ENCODE measurements at places on chromosomes 7 and 10.

DNA sequence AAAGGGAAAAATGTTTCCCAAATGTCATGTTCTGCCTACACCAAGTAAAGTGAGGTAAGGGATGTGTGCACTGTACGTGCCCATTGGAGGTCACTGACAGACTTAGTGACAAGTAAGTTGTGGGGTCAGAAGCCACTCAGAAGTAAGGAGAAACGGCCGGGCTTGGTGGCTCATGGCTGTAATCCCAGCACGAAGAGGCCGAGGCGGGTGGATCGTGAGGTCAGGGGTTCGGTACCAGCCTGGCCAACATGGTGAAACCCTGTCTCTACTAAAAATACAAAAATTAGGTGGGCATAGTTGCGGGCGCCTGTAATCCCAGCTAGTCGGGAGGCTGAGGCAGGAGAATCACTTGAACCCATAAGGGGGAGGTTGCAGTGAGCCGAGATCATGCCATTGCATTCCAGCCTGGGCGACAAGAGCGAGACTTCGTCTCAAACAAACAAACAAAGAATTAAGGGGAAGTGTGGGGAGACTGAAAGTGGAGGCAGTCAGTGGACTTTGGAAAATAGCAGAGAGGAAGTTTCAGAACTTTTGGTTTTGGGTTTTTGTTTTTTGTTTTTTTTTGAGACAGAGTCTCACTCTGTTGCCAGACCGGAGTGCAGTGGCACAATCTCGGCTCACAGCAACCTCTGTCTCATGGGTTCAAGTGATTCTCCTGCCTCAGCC is 114.8 kb downstream of the WDFY4 start:
- DNase-seq, result no peak

GRCh38 chr7:52257890-52258289 is 777.5 kb upstream of the POM121L12 start:
- no peak for DNase-seq

DNA sequence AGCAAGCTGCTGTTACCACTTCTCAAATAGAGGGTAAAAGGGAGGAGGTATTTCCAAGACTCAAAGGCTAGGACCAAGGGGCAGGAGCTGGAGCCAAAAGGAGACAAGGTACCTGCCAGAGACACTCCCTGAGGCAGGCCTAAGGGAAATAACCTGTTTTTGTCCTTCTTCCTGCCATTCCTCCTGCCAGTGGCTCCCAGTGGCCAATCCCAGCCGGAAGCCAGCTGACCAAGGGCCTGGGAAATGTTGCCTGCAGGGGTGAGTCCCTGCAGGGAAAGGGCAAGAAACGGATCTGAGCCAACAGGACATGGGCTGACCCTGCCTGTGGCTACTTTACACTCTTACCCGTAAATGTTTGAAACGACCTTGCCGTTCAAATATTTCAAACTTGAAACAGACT is 3.5 kb downstream of the CYTH3 start:
- no peak for DNase-seq

- DNase-seq, result peak; percentile 83
Observed at GRCh38 chr7:100745184-100745583, 11.8 kb downstream of the ZAN start.

- DNase-seq, result no peak
Observed at GRCh38 chr7:43686991-43687390, 42.3 kb downstream of the COA1 start.

- no peak for DNase-seq
Observed at GRCh38 chr10:23198610-23198939, 6.5 kb downstream of the PTF1A start.

DNA sequence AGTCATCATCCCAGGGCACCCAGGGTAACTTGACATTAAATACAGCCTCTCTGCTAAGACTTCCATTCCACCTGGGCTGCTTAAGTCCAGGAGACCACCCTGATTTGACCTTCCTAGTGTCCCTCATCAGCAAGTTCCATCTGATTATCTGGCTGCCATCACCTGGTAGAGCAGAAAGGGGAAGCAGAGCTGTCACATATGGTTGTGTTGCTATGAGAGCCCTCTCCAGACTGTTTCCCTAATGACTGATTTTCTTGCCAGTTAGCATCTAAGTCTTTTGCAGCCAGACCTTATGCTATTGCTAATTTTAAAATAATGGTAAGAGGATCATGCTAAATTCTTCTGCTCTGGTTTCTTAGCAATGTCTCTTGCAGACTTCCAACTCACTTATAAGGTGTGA is 38.7 kb downstream of the KCNH2 start:
- no peak for DNase-seq

DNA sequence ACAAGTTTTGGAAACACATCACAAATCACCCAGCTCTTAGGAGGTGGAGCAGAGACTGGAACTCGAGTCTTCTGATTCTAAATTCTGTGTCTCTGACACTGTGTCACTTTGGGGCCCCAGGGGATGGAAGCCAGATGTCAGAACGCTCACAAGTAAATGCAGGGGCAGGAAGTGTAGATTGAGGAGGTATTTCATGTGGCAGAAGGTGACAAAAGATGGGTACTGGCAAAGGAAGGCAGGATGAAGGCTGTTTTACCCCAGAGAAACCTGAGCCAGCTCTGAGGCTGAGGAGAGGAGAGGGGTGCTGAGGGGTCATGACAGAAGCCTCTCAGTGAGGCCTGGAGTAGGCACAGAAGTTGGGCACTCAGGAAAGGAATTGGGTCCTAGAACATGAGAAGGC is 6.0 kb upstream of the PURB start:
- no peak for DNase-seq

DNA sequence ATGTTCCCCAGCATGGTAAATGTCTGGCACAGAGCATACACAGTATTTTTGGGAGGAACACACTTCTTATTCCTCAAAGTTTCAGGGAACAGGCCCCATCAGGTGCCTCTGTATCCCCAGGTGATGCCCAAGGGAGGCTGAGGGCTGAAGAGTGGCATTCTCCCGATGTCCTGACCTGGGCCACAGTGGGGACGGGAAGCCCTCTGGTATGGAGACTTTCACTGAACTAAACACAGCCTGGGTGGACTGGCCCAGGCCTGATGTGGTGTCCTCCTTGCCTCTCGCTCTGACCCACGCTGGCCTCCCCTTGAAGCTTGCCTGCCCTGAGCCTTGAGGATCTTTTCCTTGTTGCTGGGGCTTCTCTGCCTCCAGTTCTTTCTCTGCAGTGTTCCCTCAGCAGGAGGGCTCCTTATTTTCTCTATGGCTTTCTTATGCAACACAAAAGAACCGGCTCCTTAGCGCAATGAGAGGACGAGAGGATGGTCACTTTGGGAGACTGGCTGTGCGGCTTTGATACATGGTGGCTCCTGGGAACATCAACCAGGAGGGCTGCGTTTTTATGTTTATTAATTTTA is 157.5 kb upstream of the TNS3 start:
- DNase-seq, result no peak

GRCh38 chr7:121696954-121697353 is 176.0 kb upstream of the PTPRZ1 start:
- no peak for DNase-seq

GRCh38 chr10:112601214-112602090 is 154.4 kb downstream of the VTI1A start:
- no peak for DNase-seq

- DNase-seq, result no peak
Observed at GRCh38 chr10:100710151-100710871, 35.1 kb upstream of the PAX2 start.

DNA sequence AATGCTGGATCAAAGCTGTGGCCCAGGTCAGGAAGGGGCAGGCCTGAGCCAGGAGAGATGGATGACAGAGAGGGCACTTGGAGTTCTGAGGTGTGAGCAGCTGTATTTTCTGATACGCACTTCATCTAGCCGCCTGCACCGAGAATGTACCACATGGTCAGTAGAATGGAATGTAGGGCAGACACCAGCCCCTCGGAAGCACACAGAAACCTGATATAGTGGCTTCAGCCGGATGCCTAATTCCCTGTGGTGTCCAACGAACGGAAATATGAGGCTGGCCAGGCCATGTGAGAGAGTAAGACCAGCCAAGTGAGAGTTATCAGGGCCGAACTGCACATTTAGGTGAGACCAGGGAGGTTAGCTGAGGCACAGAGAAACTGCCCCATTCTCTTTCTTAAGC is 46.7 kb upstream of the PLCE1 start:
- DNase-seq, result peak; percentile 77

DNA sequence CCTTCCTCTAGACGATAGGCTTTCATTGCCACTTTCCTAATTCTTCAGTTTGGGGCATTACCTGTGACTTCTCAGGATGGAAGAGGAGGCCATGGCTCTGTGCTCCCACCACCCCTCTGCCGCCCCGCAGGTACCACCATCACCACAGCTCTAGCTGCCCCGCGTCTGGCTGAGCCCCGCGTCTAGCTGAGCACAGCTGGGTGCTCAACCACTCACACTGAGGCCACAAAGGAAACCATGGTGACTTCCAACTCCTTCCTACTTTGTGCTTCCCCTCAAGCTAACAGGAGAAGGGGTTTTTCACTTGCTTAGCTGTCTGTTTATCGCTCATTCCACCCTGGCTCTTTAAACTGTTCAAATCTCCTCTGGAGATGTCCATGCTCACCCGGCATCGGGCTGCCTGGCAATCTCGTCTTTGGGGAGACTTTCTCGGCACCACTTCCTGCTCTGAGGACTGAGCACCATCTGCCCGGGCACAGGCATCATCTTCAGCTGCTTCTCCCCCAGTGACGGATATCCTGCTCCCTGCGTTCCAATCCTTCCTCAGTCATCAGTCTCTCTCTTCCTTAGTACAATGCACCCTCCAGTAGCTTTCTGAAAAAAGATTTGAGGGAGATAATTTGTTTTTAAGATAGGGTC is 59.4 kb downstream of the MAD1L1 start:
- DNase-seq, result no peak

- no peak for DNase-seq
Observed at GRCh38 chr10:58757352-58758065, 244.8 kb downstream of the BICC1 start.

DNA sequence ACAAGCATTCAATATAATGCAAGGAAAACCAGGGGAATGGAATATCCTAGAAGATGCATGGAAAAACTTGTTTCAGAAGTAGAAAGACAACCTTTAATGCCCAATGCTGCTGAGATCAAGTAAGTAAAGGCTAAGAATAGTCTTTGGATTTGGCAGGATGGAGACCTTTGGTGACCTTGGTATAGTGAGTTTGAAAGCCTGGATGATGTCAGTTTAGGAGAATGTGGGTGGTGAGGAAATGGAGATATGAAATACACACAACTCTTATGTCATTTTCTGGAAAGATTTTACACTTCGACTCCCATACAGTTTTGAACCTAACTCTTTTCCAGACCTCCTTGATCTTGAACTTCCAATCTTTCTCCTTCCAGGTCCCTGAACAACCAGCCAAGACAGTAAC is 185.7 kb downstream of the TFEC start:
- peak; percentile 15 for DNase-seq

GRCh38 chr10:122974023-122974422 is 6.2 kb upstream of the PSTK start:
- DNase-seq, result no peak

DNA sequence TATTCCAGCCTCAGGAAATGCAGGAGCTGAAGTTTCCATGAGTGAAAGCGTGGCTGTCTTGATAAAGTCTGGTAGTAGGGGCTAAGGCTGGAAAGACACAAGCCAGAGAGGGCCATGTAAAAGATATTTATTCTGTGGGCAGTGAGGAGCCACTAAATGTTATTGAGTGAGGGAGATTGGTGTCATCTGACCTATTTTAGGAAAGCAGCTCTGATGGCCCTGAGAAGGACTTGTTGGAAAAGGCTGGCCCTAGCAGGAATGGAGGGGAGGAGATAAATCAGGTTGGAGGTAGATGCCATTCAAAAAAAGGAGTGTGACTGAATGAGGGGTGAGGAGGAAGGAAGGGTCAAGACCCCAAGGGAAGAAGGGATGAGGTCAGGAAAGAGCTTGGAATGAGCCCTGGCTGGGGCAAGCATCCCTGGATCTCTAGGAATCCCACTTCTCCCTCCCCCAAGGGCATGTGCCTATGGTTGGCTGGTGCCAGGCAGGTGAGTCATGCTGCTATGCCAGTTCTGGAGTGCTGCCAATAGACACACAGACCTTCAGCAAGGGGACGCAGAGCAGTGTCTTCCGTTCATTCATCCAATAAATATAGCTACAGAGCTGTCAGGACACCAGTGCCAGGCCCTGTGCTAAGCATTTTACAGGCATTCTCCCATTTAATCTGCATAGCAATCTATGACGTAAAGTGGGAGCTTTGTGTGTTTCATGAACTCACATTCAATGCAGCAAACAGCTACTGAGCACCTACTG is 2.0 kb downstream of the ANKRD2 start:
- peak; percentile 72 for DNase-seq

DNA sequence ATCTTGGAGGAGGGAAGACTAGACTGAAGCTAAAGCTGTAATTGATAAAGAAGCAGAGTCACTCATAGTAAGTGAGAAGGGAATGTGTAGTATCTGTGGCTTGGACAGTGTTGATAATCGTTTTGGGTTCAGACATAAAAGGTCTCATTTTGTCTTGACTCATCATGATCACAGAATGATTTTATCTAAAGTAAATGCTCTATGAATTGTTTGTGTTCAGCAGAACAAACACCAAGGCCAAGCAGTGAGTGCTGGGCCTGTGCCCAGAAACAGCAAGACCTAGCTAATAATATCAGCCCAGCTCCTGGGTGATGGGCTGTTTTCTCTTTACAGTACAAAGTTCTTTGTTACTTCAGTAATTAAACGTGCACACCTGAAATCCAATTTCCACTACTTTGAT is 26.7 kb upstream of the CD36 start:
- peak; percentile 66 for DNase-seq

GRCh38 chr7:26705567-26705966 is 158.8 kb downstream of the SKAP2 start:
- DNase-seq, result peak; percentile 95

- no peak for DNase-seq
Observed at GRCh38 chr7:14760730-14761478, 141.6 kb downstream of the DGKB start.

DNA sequence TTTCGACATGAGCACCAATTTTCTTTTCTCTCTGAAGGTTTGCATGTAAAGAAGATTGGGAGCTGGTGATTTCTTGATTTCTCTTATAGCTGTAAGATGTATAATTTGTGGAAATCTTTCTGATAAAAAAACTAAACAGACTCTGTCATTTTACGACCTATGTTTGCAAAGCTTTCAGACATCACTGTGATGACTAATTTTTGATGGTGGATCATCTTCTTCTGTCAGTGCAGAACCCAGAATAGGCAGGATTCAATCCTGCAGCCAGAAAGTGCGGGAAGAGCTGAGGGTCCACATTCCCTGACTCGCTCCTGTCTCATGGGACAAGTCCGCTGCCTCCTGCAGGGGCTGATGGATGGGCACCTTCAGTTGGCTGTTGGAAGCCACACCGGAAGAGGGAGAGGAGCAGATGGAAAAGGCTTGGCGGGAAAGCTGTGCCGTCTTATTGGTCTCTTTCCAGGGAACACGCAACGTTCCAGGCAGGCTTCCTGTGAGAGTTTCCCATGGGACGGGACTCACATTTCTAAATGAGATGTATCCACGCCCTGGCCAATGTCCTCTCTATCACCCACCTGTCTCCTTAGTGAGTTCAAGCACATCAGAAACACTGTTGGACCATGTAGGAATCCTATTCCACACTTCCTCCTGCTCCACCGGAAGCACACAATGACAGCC is 186.9 kb downstream of the PRPF18 start:
- peak; percentile 35 for DNase-seq

GRCh38 chr7:22831602-22832305 is 9.1 kb upstream of the TOMM7 start:
- DNase-seq, result peak; percentile 17

GRCh38 chr10:72816565-72816964 is 77.0 kb upstream of the OIT3 start:
- no peak for DNase-seq
